ENCODE measurements at places on chromosomes 1 and 21. TPM values are rescaled to one million over a fixed set of nuclear protein-coding genes. Genes with fewer than 3 reads are reported as not detected.

Gene SPTA1
- not detected for total RNA-seq

Gene RGS13
- 0.05 TPM for total RNA-seq

GRCh38 chr1:2934156-2934540 is 87.1 kb upstream of the ACTRT2 start:
- H3K27ac ChIP-seq = no peak overlapping the region
- DNase-seq = no peak
- H3K4me1 ChIP-seq = peaks cover 3% of the 10 kb centered on the region
- H3K4me3 ChIP-seq = no peak overlapping the region
- H3K27me3 ChIP-seq = peaks cover 18% of the 10 kb centered on the region

DNA sequence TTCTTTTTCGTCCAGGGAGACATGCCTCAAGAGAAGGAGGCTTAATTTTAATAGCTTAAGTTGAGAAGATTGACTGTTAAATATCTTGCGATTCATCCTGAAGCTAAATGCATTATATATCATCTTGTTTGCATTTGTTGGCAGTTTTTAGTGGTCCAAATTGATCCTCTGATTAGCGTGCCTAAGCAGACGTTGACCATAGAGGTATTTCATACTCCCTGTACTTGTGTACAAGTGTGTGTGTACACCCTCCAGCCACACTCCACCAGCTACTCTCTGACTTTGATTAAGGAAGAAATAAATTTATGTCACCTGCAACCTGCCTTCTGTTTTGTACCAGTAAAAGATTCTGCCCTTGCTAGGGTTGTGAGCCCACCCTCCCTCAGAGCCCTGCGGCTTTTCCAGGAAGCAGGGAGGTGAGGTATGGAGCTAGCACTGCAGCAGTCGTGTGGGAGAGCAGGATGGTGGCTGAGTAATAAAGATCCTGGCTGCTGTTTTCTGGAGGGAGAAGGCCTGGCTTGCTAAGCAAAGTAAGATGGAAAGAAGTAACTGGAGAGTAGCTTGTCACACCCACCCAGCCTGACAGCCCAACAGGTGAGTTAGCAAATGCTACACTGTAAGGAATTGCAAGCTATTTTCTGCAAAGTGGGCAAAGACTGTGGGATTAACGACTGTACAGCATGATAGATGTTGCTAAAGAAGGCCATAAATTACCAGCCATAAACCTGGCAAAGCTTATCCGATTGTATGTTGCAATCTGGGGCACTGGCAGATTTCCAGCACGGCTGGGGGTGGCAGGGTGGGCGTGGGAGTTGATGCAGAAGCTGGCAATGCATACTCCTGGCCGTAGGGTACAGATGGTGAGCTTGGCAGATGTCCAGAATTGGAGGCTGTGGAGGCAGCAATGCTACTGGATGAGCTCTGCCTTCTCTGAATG is 170.2 kb downstream of the TNR start:
- H3K36me3 ChIP-seq = no peaks in the 10 kb centered on the region
- no peak overlapping the region for H3K4me3 ChIP-seq
- H3K27ac ChIP-seq = no peak overlapping the region
- peaks cover 48% of the 10 kb centered on the region for H3K27me3 ChIP-seq
- H3K4me1 ChIP-seq = no peaks in the 10 kb centered on the region

Measured in T-helper 17 cell (primary cell).